ENCODE measurements at places on chromosomes 2 and 18.

DNA sequence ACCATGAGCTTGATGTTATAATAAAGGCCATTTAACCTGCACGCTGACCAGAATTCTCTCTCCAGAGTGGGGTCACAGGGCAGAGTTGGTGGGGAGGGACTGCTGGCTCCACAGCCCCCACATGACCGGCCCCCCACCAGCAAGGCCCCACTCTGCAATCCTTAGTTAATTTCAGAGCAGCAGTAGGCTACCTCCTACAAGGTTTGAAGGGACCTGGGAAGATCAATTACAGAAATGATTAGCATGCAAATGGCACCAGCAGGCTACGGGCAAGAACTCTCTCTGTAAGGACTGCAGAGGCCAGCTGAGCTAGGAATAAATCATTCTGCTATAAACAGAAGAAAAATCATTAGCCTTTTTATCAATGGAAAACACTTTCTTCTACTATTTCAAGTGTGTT lies 135.3 kb downstream of the C1D start:
- no peak for DNase-seq

GRCh38 chr2:232861353-232861752 lies 8.7 kb upstream of the SNORC start:
- no peak for DNase-seq

DNA sequence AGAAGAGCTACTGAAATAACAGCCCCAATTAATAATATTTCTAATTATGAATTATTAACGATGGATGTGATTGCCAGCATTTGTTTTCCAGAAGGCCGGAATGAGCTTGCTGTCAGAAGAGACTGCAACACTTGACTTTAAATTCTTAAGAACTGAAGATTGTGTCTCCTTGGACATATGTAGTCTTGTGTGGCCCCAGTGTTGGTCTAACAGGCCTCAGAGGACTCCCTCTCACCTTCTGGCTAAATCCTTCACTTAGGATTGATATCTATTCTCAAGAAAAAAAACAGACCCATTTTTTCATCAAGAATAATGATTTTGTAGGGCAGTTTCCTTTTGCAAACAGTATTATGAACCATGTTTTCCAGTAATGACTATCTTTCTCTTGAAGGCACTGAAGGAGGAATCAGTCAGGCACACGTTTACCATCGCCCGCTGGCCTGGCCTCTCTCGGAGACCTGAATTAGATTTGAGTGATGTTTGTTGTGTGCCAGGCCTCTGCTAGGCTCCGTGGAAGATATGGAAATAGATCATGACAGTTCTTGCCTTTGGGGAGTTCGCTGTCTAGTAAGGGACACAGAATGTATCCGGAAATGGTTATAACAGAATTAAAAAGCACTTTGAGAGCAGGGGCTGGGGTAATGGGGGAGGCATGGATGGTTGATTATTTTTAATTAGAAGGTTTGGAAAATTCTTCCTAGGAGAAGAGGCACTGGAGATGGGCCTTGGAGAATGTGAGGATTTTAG lies 258.0 kb downstream of the MYCN start:
- DNase-seq = no peak

DNA sequence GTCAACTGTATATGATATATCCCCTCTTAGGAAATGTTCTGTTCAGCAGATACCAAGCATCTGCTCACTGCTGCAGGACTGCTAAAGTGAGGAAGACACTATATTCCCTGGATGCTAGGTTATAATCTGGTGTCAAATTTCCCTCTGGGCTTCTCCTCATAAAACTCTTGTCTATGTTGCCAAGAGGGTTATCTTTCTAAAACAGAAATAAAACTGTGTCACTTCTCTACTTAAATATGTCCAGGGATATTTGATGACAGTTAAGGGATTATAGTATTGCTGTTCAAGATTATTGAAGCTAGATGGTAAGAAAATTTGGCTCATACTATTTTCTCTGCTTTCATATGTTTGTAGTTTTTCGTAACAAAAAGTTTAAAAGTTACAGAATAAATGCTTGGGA lies 30.5 kb upstream of the SNRNP27 start:
- DNase-seq = no peak

GRCh38 chr2:8154936-8155335 lies 526.9 kb upstream of the ID2 start:
- DNase-seq = no peak

DNA sequence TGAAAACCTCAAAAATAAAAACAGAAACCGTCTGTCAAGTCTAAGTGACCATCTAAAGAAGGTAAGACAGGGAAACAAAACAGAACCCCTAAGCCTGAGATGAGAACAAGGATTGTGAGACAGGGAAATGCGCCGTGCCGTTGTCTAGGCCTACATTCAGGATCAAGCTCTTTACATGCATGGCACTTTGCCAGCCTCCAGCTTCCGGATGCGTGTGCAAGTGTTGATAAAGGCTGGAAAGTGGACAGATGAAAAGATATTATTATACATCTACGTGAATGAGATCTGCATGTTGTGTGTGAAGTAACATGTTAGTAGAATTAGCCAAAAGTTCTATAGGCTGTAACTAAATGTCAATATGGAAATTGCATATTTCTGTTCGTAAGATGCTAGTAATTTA lies 28.6 kb upstream of the TMEM87B start:
- no peak for DNase-seq

GRCh38 chr2:113077921-113078320 lies 10.2 kb downstream of the IL1F10 start:
- DNase-seq = no peak

DNA sequence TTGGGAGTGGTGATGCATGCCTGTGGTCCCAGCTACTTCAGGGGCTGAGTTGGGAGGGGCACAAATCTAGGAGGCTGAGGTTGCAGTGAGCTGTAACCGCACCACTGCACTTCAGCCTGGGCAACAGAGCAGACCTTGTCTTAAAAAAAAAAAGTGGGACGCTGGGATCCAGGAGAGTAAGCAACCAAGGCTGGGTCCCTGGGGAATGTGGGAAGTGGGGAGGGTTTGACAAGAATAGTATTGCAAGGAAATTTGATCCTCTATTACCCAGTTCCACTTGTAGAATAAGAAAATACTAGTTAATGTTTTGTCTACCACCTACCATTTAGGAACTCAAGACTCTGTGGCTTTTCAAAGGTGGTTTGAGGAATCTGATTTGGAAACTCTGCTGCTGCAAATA lies 21.1 kb upstream of the DYTN start:
- no peak for DNase-seq

DNA sequence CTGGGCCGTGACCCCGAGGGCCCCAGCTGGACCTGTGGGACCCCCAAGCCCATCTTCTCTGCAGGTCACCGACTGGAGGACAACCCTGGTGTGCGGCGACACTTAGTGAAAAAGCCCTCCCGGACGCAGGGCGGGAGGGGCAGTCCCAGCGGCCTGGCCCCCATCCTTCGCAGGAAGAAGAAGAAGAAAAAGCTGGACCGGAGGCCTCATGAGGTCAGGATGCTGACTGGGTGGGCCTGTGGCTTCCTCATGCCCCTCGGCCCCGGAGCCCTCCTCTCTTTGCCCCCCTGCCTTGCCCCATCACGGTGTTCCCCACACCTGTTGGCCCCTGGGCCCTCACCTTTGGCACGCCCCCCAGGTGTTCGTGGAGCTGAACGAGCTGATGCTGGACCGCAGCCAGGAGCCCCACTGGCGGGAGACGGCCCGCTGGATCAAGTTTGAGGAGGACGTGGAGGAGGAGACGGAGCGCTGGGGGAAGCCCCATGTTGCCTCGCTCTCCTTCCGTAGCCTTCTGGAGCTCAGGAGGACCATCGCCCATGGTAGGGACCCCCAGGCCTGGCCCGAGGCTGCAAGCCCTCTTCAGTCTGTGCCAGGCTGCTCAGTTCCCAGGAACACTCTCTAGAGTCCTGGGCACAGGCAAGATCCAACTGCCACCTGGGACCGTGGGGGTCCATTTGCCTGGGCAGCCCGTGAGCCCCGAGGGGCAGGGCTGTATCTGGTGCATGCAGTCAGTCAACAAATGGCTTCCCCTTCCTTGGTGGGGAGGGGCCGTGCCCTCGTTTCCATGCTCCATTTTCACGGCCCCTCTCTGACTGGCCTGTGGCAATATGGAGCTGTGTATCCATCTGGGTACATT lies 4.7 kb downstream of the SLC4A3 start:
- no peak for DNase-seq

DNA sequence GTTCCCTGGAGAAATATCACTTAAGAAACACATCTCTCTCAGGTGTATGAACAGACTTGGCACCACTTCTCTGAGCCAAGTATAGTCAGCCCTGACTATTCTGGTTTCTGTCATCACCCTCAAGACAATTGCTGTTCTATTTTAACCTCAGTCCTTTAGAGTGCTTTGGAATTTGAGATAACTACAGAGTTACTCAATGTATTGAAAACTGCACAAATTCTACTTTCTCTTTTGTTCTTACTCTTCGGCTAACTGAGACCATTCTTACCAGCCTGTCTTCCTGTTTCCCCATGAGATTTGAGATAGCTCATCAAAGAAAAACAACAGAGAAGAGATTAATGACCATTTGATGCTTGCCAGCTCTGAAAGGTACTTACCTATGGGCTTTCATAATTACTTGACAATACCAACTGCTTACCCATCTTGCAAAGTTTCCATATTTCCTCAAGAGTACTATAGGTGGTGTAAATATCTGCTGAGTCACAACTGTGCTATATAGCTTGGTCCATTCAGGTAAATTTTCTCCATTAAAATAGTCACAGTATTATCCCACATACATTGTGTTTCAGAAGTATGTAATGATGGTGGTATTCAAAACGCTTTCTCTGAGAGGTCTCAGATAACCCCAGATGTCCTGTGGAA lies 467.5 kb upstream of the CHST9 start:
- no peak for DNase-seq

DNA sequence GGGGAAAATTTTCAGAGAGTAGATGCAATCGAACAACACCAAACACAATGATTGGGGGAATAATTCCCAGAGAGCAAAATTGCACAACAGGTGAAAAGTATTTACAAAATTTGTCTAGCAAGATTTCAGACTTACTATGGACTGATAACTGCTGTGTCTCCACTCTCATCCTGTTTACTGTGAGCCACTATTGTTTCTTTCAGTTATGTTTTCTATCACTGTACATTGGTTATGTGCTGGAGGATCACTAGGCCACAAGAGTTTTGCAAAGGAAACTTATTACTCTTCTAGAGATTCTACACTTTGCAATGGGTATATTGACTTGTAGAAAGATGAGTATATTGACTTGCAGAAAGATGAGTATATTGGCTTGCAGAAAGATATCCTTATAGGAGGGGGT lies 934.1 kb upstream of the CRIM1 start:
- no peak for DNase-seq

GRCh38 chr18:58867281-58867961 lies 2.7 kb downstream of the ZNF532 start:
- DNase-seq = no peak

DNA sequence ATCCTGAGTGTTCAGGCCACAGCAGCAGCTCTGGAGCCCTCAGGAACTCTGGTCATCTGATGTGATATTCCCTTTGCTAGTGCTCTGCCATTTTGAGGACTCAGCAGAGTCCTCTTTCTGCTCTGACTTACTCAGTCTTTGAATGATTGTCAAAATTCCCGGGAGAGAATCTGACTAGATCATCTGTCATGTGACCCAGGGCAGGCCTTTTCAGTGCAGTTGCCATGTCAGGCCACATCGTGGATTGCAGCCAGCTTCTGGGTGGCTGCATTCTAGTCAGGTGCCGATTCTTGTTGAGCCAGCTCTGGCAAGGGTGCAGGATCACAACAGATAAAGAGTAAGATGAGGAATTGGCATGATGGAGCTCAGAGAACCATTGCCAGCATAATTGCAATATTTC lies 795.6 kb downstream of the CPS1 start:
- no peak for DNase-seq

GRCh38 chr18:46054956-46055837 lies 16.9 kb downstream of the PSTPIP2 start:
- no peak for DNase-seq

DNA sequence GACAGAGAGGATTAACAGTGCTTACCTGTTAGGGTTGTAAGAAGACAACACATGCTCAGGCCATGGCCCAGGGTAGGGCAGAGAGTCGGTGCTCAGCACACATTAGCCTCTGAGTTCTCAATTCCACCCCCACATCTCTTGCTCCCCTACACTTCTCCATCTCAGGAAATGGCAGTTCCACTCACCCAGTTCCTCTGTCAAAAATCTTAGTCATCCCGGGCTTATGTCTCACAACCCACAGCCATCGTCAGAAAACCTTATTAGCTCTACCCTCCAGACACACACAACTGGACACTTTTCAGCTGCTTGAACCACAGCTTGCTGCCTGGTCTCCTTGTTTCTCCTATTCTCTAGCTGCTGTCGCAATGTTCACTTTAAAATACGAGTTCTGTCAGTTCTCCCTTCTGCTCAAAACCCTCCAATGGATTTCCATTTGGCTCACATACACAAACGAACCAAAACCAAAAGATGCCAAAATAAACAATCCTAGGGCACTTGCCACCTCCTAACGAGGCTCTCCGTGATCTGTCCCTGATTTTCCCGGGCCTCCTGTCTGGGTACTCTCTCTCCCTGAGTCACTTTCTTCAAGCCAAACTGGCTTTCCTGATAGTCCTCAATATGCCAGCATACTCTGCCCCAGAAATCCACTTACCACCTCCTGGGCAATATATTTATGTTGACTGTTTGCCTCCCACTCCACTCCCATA lies 89.7 kb downstream of the KCTD1 start:
- no peak for DNase-seq

DNA sequence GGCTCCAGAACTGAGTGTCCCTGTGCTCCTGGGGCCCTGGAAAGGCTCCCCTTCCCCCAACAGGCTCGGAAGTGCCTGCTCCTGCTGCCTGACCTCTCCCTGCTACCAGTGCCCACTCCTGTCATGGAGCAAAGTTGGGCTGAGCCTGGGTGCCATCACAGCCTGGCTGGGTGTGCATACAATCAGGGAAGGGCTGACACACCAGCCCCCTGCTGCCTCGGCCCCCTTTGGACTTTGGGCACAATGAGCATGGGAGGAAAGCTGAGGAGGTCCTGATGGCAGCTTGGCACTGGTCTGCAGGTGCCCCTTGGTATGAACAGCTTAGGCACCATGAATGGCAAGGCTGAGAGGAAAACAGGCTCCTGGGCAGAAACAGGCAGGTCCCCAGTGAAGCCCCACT lies 405.0 kb downstream of the PID1 start:
- DNase-seq = no peak

DNA sequence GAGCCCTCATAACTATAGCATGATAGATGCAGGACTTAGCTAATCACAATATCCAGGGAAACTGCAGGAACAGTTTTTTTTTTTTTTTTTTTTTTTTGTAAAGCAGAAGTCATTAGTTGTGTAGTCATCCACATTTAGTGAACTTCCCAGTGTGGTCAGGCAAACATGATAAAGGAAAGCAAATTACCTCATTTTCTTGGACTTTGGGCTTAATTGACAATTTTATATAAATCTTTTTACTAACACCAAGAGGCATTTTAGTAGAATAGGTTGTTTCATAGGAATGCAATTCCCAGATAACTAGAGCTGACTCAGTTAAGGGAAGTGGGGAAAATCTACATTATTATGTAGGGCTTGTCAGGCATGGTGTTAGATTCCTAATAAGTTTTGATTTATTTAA lies 142.7 kb upstream of the GCFC2 start:
- DNase-seq = no peak

Measured in GM18507 (cell line).